ENCODE measurements at places on chromosomes 5 and 9.
A peak's percentile ranks its signal among the peaks of the same experiment; 100 is the strongest.

GRCh38 chr9:133948131-133948530 lies 44.0 kb downstream of the VAV2 start:
- H3K36me3 ChIP-seq, result no peaks in the 10 kb centered on the region
- peak; percentile 4 for DNase-seq
- no peak overlapping the region for H3K4me3 ChIP-seq
- H3K27ac ChIP-seq, result peak overlapping the region; percentile 93
- H3K27me3 ChIP-seq, result peaks cover 10% of the 10 kb centered on the region
- peaks cover 67% of the 10 kb centered on the region for H3K4me1 ChIP-seq

- H3K36me3 ChIP-seq, result no peaks in the 10 kb centered on the region
- peaks cover 33% of the 10 kb centered on the region for H3K4me1 ChIP-seq
- DNase-seq, result no peak
- H3K27ac ChIP-seq, result no peak overlapping the region
- no peak overlapping the region for H3K4me3 ChIP-seq
These were observed 203.0 kb upstream of the VLDLR start for GRCh38 chr9:2418619-2419018.

DNA sequence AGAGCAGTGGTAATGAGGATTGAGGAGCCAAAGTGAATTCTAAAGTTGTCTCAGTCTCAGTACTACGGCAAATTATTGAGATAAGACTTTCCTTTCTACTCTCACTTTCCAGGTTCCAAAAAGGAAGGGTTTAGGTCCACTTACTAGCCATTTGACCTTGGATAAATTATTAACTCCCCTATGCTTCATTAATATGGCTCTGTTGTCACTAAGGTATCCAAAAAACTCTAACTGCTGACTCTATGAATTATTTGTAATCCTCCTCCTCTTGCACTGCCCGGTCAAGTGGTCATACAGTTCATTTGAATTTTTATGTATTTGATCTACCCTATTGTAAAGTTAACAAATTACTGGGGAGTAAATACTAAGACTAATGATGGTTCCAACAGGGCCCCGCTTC lies 17.7 kb upstream of the UGCG start:
- peaks cover 21% of the 10 kb centered on the region for H3K4me1 ChIP-seq
- no peaks in the 10 kb centered on the region for H3K27me3 ChIP-seq
- no peak overlapping the region for H3K4me3 ChIP-seq
- H3K36me3 ChIP-seq, result no peaks in the 10 kb centered on the region
- H3K27ac ChIP-seq, result no peak overlapping the region

DNA sequence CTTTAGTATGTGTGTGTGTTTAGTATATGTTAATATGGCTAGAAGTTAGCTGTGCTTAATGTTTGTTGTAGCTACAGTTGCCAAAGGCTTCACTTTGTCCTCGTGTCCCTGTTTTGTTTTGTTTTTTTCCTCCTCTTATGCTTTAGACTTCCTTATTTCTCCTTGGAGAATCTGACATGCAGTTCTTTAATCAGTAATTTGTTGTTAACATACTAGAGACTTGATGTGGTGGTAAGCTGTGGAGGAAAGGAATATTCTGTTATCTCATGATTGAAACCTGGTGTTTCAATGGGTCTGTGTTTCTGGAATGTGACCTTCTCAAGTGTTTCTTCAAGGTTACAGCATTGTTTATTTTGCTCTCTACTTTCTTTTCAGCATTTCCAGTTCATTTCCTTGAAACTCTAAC lies 515.6 kb upstream of the ST8SIA4 start:
- peaks cover 2% of the 10 kb centered on the region for H3K27me3 ChIP-seq
- no peak overlapping the region for H3K4me3 ChIP-seq
- peaks cover 4% of the 10 kb centered on the region for H3K4me1 ChIP-seq
- no peaks in the 10 kb centered on the region for H3K36me3 ChIP-seq
- DNase-seq, result no peak
- peak overlapping the region; percentile 51 for H3K27ac ChIP-seq

DNA sequence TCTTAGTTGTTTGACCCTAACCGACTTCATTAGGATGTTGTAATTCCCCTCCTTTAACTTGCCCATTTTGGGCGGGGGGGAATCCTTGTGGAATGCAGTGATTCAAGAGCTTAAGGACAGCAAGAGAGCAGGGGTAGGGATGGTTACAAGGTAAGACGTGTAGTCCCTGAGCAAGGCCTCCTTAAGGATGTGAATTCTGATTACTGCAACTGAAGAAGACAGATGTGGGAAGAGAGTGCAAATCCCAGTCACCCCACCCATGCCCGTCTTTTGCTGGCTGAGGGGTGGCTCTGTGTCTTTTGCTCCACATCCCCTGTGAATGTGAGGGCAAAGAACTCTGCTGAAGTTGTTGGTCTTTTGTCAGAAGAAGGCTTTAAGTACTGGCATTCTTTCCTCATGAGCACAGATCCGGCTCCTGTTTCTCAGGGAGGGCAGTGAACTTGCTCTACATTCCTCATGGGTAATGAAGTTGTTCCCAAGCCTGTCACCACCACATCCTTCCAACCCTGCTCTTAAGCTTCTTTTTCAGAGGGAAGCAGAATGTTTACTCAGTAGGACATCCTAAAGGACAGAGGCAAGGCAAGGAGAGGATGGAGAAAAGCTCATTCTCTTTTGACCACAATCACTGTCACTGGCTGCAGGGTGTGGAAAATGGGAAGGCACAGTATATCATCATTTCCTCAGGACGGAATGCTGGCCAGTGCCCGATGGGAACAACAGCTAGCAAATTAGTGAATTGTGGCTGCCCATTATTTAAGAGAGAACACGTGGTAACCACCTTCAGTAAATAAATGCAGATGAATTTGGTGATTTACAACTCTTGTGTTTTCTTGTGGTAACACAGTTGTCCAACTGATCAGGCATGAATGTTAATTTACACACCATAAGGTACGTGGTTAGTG lies 61.5 kb downstream of the RAI14 start:
- H3K4me1 ChIP-seq, result peaks cover 38% of the 10 kb centered on the region
- DNase-seq, result peak; percentile 15
- peak overlapping the region; percentile 93 for H3K27ac ChIP-seq
- H3K36me3 ChIP-seq, result peaks cover 27% of the 10 kb centered on the region

DNA sequence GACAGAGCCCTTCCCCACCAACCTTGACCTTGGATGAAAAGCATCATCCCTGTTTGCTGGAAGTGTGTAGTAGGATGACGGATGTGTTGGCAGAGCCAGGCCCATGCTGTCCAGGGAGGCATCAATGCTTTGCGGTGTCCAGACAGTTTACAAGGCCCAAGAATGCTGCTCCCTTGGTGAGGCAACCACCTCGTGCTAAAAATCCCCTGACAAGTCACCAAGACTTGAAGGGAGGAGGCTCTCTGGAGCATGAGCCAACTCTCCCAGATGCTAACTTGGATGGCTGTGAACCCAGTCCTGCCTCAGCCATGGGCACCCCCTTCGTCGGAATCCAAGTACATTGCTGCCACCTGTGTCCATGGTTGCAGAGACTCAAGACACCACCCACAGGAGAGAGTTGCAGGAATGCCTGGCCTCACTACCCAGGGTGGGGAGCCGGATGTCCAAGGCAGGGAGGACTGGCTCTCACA lies 9.5 kb upstream of the NKD2 start:
- H3K27ac ChIP-seq, result no peak overlapping the region
- DNase-seq, result no peak
- peaks cover 17% of the 10 kb centered on the region for H3K27me3 ChIP-seq
- no peaks in the 10 kb centered on the region for H3K36me3 ChIP-seq
- peaks cover 30% of the 10 kb centered on the region for H3K4me1 ChIP-seq

GRCh38 chr5:145544401-145544800 lies 290.7 kb downstream of the PRELID2 start:
- no peaks in the 10 kb centered on the region for H3K36me3 ChIP-seq
- no peak for DNase-seq
- no peaks in the 10 kb centered on the region for H3K4me1 ChIP-seq
- H3K27me3 ChIP-seq, result no peaks in the 10 kb centered on the region

DNA sequence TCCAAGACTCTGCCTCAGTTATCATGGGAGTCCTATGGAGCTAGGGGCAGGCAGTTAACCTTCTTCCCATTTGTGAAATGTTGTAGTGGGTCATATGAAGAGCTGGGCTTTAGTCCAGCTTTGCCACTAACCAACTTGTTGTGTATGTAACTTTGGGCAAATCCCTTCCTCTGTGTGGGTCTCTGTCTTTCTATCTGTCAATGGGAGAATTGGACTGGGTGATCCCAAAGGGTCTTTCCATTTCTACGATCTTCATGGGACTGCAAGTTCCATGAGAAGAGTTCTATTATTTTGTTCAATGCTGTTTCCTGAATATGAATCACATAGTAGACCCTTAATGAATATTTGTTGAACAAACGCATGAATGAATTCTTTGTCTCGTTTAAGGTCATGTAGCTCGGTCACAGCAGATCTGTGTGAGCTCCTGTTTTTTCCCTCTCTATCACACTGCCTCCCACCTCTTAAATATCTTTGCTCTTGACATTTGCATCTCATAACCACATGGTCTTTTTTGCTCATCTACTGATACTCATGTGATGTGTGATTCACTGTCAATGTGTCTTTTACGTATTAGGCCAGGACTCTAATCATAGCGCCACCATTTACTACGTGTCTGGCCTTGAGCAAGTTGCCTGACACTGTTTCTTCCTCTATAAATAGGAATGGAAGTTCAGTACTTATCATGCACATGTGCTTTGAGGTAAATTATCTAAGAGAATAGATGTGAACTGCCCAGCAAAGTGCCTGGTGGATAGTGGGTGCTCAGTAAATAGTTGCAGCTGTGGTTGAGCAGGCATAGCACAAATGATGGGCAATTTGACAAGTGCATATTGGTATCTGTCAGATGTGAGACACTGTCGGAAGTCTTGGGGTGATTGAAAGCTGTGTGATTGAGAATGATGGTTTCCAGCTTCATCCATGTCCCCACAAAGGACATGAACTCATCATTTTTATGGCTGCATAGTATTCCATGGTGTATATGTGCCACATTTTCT lies 37.4 kb downstream of the PTTG1 start:
- H3K27ac ChIP-seq, result no peak overlapping the region
- peaks cover 5% of the 10 kb centered on the region for H3K27me3 ChIP-seq
- DNase-seq, result no peak
- H3K4me3 ChIP-seq, result no peak overlapping the region

DNA sequence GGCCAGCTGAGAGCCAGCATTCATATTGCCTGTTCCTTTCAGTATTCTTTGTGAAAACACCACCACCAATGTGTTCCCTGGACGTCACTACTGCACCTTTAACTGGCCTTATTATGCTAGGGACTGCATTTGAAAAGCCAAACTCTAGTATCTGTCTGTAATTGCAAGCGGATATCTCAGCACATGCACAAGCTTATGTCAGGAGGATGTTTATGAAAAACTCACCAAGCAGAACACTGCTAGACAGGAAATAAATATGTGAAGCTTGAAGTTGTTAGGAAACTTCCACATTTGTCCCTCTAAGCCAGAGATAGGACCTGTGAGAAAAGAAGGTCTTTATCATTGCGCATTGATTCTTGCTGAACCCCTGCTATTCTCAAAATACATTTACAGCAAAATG lies 135.4 kb upstream of the CCDC152 start:
- peak overlapping the region; percentile 41 for H3K27ac ChIP-seq
- H3K27me3 ChIP-seq, result peaks cover 3% of the 10 kb centered on the region
- peaks cover 14% of the 10 kb centered on the region for H3K4me1 ChIP-seq
- no peak overlapping the region for H3K4me3 ChIP-seq

- H3K36me3 ChIP-seq, result peaks cover 10% of the 10 kb centered on the region
- peak overlapping the region; percentile 56 for H3K4me3 ChIP-seq
- peak overlapping the region; percentile 96 for H3K27ac ChIP-seq
- H3K4me1 ChIP-seq, result peaks cover 89% of the 10 kb centered on the region
- peak; percentile 38 for DNase-seq
These were observed 68.2 kb downstream of the EBF1 start for GRCh38 chr5:159031513-159031912.
